ENCODE measurements at places on chromosomes 3 and 15. TPM values are rescaled to one million over a fixed set of nuclear protein-coding genes. Genes with fewer than 3 reads are reported as not detected.

The SOX14 gene
- not detected for total RNA-seq

The RMDN3 gene
- total RNA-seq, result 31.0 TPM

DNA sequence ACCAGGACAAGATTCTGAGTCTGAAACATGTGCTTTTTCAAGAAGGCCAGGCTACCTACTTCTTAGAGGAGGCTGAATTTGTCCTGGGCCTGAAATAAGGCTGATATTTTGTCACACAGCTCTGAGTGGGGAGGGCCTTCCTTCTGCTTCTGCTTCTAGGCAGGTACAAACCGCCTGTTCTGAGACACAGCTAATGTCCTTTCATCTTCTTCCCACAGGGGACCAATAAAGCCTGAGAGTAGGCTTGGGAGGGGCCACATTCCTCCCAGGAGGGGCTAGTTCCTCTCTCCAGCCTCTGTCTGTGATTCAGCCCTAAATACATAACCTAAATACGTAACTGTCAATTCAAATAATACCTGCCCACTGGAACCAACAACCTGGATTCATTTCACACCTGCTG lies 34.8 kb downstream of the CRYGS start:
- no peak for DNase-seq

DNA sequence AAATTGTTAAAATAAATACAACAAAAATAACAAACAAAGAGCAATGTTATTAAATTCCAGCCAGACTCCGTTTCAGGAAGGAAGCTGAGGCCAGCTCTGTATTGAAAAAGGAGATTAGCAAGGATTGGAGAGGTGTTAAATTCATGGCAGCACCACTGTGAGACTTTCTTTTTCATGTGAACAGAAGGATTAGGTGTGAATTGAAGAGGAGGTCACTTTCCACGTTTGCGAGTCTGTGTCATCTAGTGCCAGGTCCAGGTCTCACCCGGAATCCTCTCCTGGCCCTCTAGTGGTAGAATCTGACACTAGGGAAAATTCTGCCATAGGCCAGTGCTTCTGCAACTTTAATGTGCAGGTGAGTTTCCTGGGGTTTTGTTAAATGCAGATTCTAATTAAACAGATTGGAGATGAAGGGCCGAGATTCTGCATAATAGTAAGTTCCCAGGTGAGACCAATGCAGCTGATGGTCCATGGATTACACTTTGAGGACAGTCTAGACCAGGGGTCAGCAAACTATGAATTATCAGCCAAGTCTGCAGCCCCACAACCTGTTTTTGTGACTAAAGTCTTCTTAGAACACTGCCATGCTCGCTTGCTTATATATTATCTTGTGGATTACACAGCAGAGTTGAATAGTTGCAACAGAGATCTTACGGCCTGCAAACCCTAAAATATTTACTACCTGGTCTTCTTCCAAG lies 9.2 kb upstream of the SLC6A1 start:
- peak; percentile 61 for DNase-seq

GRCh38 chr15:80523746-80524145 lies 119.6 kb downstream of the ARNT2 start:
- DNase-seq, result no peak

- peak; percentile 56 for DNase-seq
Measured at GRCh38 chr3:138197058-138197457, 10.0 kb downstream of the ARMC8 start.

DNA sequence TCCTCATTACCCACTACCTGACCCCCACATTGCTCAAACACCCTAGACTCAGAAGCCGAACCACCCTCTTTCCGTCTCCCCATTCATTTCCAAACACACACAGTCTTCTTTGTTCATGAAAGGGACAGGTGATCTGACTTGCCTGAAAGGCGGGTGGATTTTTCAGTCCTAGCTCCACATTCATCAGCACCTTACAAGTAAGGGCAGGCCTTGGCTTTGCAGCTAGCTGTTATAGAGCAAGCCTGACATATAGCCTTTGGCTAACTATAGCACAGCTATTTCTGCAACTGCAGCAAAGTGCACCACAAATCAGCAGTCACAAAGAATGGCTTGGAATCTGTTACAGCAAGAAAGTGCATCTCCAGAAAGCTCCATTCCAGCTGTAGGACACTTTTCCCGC lies 139.8 kb downstream of the XXYLT1 start:
- no peak for DNase-seq

Data from dermis blood vessel endothelial cell (primary cell).